GOT3 (cell line): ENCODE measurements at places on chromosomes 3 and 15.

DNA sequence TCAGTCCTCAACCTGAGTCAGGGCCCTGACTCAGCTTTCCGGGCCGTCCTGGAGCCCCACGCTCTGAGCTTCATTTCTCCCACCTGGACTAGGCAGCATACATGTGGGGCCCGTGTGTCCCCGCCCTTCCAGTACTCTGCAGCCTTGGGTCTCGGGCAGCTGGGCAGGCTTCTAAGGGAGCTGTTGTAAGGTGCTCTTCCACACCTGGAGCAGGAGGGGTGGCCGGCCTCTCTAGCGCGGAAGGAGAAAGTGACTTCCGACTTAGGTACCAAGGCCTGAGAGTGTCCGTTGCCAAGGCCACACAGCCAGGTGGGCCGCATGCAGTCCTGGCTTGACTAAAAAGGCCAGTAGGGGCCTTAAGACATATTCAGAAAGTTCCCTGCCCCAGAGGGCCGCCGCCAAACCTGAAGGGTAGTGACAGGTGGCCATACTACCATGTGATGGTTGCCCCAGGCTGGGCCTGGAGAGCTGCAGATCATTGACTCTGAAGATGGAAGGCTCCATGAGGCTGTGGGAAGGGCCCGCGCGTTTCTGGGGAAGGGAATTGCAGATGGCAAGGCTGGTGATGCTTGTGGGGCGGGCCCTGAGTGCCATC is 9.4 kb upstream of the SEMA3B start:
- DNase-seq: no peak

GRCh38 chr3:12925648-12926047 is 84.3 kb upstream of the RPL32 start:
- DNase-seq: no peak

- DNase-seq: no peak
These were observed 417.7 kb downstream of the LPP start for GRCh38 chr3:188571531-188572095.

GRCh38 chr3:5489536-5489935 is 302.0 kb downstream of the EDEM1 start:
- DNase-seq: no peak

GRCh38 chr15:48297668-48298067 is 33.6 kb upstream of the DUT start:
- DNase-seq: no peak

DNA sequence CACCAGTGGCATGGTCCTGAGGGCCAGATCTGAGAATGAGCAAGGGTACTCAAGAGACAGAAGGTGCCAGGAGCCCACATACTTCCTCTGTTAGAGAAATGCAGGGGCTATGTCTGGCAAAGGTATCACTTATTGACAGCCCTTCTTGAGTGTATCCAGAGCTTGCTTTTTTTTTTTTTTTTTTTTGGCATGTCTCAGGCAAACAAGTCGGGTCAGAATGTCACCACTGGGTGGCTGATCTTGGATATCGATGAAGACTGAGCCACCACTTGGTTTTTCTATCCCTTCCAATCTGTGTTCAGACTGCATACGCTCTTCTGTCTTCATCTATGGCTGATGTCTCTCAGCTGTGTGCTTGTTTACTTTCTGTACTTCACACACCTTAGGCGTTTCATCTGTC is 363.4 kb upstream of the C2CD4B start:
- no peak for DNase-seq

- DNase-seq: no peak
These were observed 265.6 kb downstream of the EBLN2 start for GRCh38 chr3:73327052-73327451.

DNA sequence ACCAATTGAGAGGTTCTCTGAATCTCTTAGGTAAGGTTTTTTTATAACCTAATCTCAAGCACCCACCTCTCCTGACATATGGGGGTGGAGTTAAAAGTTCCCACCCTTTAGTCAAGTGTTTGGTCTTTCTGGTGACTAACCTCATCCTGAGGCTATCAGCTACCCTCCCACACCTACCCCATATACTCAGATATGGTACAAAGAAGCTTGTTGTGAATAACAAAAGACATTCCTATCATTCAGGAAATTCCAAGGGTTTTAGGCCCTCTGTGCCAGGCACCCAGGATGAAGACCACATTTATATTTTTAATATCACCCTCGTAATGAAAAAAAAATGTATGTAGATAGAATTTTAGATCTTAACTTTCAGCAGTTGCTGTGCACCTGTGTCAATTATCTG is 9.0 kb downstream of the CHMP2B start:
- DNase-seq: no peak

- no peak for DNase-seq
These were observed 188.4 kb downstream of the TBC1D5 start for GRCh38 chr3:17554078-17554477.

DNA sequence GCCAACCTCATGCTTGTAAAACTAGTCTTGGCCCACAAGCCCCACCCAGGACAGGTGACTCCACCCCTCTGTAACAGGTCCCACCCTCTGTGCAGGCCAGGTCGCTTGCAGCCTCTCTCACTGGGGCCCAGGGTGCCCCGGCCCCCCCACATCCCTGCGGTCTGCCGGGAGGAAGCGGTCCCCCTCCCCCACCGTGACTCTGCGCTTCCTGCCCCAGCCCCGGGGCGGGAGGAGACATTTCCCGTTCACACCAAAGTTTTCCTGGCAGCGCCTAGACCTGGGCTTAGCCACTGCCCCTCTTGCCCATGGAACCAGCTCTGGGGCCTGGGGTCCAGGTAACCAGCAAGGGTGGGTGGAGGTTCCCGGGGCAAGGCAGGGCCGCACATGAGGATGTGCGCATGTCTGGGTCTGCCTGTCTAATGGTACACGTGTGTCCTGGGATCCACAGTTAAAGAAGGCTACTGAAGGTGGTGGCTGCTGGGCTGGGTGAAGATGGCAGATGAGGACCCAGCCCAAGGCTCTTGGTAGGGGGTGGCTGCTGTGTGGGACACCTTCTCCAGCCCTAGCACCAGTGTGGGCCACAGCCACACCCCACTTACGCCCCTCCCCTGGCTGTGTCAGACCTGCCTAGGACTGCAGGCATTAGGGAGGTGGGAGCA is 8.4 kb downstream of the NBEAL2 start:
- no peak for DNase-seq
